Peyer's patch (tissue), 4 donors: ENCODE measurements at places on chromosomes 4 and X. TPM values are rescaled to one million over a fixed set of nuclear protein-coding genes. Genes with fewer than 3 reads are reported as not detected.

DNA sequence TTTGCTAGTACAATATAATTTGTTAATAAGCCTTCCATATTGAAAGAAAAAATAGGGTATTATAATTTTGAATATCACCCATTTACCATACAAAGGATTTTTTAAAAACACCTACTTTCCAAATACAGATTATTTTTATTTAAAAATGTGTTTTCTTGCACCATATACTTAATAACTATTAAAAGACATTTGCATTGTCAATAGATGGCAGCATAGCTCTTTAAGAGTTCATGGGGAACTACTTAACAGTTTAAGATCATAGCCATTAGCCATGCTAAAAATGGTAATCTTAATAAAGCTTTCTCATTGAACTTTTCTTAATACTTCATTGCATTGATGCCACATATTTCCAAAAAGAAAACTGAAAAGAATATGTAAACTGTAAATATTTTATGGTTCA lies 1995.9 kb downstream of the C4orf33 start:
- no peak for DNase-seq

GRCh38 chr4:77500801-77501200 lies 104.8 kb upstream of the CXCL13 start:
- no peak for DNase-seq

BGN gene
- 13.2 TPM for total RNA-seq

- DNase-seq: no peak
Observed at GRCh38 chrX:112896051-112896450, 55.4 kb upstream of the AMOT start.

GRCh38 chrX:42107495-42108488 lies 184.4 kb upstream of the CASK start:
- no peak for DNase-seq

DNA sequence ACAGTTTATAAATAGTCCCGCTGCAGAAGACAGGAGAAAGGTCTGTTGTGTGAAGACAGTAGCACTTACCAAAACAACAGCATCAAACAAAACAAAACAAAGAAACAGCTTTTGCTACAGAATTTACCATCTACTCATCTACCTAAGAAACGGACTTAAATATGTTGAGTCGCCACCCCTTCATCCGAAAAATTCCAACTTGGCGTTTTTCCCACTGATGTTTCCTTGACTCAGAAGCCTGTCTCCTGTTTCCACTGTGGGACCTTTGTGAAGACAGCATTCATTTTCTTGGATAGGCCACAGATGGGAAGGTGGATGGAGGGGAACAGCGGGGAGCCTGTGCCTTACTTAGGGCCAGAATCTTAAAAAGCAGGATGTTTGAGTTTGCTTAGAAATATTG lies 1.3 kb upstream of the ITM2A start:
- no peak for DNase-seq

FGF5 gene
- not detected for total RNA-seq

DNA sequence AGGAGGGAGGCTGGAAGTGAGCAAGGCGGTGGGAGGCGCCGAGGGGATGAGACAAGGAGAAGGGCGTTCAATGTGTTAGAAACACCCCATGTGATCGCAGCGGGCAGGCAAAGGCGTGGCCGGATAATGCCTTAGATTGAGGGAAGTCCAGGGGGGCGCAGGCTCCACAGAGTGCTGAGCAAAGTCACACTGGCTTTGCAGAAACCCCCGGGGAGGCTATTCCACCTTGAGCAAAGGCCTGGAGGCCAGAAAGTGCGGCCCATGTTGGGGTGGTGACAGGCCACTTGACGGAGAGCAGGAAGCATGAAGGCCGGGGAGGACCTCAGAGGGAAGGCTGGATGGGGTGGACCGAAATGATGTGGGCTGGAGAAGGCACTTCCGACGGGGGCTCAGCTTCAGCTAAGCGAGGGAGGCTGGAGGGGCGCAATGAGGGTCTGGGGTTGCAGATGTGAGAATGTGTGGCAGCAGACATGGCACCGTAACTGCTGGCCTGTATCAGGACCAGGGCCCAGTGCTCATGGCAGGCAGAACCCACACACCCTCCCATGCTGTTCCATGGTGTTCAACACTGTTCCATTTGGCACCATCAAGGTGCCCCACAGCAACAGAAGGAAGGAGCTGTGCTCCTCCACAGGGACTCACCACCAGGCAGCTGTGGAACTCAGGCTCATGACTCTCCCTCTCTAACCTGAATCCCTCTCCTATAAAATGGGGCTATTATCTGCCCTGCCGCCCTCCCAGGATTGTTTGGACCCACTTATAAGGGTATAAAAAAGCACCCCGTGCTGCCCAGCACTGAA lies 50.3 kb downstream of the HMX1 start:
- DNase-seq: no peak
